Jurkat, Clone E6-1 (cell line): ENCODE measurements at places on chromosomes 11 and 22.

DNA sequence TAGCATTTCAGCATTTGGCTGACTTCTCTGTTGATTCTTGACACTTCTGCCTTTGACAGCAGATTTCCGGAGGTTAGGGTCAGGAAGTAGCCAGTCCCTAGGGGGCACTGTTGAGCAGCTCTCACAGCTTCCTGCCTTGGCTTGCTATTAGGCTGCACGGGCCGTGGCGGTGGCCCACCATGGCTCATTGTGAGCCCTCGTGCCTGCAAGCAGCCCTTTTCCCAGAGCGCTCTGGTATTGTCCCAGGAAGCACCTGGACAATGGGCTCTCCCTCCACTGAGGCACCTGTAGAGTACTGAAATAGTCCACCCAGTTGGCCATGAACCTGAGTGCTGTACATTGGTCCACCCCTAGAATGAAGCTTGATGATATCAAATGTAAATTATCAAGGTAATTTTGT is 100.2 kb upstream of the GAL start:
- peak; percentile 60 for DNase-seq

- DNase-seq, result no peak
These were observed 361.2 kb downstream of the MN1 start for GRCh38 chr22:27440304-27440865.

- DNase-seq, result no peak
These were observed 26.9 kb upstream of the CAT start for GRCh38 chr11:34411791-34412190.

DNA sequence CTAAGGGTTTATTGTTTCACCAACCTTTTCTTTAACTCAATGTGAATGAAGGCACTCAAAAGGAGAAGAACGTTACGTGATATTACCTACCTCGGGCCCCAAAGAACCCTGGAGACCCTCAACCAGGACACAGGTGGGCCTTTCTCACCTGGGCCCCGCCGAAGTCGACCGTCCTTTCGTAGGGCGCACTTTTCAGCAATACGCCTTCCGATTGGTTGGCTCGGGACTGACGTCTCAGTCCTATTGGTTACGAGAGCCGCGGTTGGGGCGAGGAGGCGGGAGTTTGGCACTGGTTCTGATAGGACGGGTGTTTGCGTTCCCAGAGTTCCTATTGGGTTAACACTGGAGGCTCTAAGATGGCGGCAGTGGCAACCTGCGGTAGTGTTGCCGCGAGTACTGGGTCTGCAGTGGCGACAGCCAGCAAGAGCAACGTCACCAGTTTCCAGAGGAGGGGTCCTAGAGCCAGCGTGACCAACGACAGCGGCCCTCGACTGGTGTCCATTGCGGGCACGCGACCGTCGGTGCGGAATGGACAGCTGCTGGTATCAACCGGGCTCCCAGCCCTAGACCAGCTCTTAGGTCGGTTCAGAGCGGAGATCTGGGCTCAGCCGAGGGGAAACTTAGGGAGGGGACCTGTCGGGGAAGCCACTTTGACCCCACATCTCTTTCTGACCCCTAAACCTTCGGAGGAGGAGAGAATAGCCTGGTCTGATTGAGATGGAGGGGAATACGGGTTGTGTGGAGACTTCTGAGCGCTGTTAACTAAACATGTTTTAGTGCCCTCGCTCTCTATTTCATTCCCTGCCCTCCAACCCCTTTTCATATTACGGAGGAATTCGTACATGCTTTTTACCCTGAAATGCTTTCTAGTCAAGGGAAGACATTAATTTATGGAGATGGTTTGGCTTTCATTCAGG is at the start of the genes ELP4 and IMMP1L:
Gene ELP4, plus strand, starts transcription at position 339 of the 917 bp plus-strand sequence. Its CDS starts 18 bp downstream, at position 357.
Gene IMMP1L, minus strand, starts transcription at position 194 of the 917 bp plus-strand sequence. CDS start 46,346 bp downstream, outside the sequence.
- DNase-seq, result peak; percentile 96

DNA sequence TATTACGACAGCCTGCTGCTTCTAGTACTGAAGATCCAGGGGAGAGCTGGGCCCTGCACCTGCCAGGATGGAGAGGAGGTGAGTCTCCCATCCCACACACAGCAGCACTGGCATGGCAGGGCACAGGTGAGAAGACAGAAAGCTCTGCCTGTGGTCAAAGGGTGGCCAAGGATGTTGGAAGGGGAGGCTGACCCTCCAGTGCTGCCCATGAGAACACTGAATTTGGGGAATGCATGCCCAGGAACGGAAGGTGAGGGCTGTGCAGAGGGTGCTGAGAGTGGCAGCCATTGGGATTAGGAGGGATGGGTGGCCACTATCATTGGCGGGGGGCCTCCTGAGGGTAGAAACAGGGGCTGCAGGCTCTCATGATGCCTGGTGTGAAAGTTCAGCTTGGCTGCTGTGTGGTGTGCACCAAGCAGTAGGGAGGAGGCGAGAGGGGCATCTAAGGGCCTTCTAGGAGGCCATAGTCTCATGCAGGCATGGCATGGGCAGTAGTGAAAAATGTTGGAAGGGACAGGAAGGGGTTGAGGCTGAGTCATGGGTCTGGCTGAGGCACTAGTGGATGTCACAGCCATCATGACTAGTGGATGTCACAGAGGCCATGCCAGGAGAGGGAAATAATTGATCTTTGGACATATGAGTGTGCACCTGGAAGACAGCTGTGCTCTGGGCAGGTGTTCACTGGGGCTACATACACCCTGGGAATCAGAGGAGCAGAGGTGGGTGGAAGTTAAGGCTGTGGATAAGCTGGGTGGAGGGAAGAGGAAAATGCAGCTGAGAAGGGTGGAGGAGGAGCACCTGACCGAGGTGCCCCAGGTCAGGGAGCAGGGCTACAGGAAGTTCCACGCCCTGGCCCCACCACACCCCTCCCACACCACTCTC is 2.5 kb upstream of the LRRC74B start:
- no peak for DNase-seq

DNA sequence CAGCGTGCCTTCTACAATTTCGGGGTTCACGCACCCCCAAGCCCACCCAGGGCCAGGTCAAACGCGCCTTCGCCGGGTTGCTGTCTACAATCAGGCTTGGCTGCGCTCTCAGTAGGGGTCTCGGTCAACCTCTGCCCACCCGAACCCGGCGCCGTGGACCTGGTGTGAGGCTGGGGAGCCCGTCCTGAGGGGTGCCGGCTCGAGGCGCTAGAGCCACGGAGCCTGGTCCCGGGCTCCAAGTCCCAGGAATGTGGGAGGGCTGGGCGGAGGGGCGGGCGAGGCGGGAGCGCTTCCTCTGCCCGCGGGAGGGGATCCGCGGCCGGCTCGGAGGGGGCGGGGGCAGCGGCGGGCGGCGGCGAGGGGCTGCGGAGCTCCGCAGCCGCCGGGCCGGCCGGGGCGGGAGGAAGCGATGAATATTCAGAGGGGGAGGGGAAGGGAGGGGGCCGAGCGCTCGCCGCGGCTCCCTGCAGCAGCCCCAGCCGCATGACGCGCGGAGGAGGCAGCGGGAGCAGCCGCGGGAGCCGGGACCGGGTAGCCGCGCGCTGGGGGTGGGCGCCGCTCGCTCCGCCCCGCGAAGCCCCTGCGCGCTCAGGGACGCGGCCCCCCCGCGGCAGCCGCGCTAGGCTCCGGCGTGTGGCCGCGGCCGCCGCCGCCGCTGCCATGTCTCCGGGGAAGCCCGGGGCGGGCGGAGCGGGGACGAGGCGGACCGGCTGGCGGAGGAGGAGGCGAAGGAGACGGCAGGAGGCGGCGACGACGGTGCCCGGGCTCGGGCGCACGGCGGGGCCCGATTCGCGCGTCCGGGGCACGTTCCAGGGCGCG is at the start of gene PTPRJ:
Gene PTPRJ, plus strand, starts transcription at position 472 of the 819 bp plus-strand sequence. CDS start 354 bp downstream, outside the sequence.
- no peak for DNase-seq

GRCh38 chr11:47033439-47033838 is 96.9 kb downstream of the CSTPP1 start:
- DNase-seq, result no peak

DNA sequence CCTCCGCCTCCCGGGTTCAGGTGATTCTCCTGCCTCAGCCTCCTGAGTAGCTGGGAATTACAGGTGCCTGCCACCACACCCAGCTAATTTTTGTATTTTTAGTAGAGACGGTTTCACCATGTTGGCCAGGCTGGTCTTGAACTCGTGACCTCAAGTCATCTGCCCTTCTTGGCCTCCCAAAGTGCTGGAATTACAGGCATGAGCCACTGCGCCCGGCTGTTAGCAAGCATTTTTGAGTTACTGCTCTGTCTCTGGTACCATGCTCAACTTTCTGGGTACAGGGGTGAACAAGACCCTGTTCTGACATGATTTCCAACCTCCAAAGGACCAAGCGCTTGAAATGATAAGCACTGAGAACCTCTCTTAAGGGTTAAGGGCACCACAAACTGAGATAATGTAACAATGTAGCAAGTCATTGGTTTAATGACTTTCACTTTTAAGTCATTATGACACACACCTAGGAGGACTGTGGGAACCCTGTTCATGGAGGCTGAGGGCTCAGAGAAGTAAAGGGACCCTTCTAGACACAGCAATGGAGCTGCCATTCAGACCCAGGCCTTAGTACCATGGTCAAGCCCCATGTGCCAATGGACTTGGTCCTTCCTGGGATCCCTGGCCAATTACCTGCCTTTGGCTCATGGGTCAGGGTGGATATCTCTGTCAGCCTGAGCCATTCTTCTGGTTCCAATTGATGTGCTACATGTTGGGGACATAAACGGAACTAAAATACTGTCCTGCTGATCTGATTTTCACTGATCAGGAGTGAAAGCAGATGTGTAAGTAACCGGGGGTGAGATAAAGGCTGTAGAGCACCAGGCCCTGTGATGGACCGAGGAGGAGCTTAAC is 11.6 kb downstream of the SLC3A2 start:
- no peak for DNase-seq

DNA sequence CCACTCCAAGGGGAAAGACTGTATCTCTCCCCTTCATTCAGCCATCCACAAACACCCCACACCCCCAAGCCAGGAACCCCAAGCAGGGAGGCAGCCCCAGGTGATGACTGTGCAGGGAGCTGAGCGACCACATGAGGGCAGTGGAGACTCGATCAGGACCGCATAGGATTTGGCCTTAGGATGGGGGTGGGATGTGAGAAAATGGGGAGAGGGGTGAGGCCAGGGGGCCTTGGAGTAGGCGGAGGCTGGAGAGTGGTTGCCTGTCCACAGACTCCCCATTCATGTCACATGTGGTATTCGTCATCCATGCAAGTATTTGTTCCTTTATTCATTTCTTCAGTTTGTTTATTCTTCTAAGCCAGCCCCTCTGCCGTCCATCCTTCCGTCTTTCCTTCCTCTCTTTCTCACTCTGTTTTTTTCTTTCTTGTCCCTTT is 2.7 kb upstream of the RHOD start:
- DNase-seq, result no peak

GRCh38 chr11:129705933-129706332 is 109.7 kb upstream of the TMEM45B start:
- DNase-seq, result no peak

- no peak for DNase-seq
These were observed 3.1 kb downstream of the PRDM11 start for GRCh38 chr11:45149483-45150056.

GRCh38 chr11:2355000-2355644 is 22.0 kb upstream of the CD81 start:
- DNase-seq, result no peak

- no peak for DNase-seq
These were observed 7.9 kb downstream of the LRRC75B start for GRCh38 chr22:24584871-24585411.

DNA sequence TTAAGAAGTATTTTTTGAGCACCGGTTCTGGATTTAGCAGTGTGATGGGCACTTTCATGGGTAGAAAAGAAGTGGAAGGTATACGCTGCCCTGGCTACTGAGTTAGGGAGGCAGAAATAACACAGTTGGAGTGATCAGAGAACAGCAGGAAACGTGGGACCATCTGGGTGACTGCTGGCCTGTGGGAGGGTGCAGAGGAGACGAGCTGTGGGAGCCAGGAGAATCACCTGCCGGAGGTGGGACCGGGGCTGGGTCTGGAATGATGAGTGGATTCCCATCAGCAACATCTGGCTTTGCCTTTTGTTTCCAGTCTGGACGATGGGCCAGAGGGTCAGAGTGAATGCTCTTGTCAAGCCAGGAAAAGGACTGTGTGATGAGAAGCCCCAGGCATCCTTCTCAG is 66.5 kb downstream of the BARX2 start:
- DNase-seq, result no peak

DNA sequence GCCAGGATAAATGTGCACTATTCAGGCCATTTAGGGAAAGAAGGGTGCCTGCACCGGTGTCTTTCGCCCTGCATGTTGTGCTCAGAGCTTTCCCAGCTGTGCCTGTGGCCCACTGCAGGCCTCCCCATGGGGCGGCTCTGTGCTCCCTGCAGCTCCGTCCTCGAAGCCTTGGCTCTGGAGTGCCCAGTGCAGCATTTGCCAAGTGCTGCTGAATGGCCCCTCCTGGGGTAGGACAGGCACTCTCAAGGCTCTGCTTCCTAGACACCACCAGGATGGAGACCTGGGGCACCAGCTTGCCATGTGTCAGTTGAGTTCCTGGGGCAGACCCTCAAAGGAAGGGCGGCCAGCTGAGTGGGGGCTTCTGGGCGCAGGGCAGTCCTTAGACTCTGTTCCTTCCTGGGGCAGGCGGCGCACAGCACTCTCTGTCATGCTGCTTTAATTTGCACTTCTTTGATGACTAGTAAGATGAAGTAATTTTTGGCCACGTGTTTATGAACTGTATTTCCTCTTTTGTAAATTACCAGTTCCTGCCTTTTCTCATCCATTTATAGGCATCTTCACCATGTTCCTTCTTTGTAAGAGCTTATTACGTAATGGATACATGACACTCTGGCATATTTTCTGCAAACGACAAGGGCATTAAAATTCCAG is 32.1 kb upstream of the GNB1L start:
- DNase-seq, result peak; percentile 83

GRCh38 chr11:5366856-5367255 is 15.5 kb downstream of the OR51B6 start:
- no peak for DNase-seq

DNA sequence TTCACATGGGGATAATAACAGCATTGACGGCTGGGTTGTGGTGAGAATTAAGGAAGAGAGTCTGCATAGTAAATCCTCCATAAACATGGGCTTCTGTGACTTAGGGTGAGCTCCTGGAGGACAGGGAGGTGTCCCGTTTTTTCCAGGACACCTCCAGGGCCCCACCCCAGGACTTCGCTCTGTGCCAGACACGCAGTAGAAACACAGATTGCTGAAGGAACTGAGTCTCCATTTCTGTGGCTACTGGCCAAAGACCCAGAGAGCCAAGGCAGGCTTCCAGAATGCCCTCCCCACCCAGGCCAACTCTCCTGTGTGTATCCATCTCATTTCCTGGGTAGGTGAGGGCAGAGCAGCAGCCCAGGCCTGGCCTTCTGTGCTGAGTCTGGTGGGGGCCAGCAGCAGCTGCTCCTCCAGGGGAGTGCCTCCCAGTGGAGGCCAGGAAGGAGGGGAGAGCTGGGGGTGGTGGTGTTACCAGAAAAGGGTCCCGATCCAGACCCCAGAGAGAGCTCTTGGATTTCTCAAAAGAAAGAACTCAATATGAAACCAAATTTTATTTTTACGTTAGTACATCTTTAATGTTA is 9.5 kb upstream of the RFPL3 start:
- no peak for DNase-seq

DNA sequence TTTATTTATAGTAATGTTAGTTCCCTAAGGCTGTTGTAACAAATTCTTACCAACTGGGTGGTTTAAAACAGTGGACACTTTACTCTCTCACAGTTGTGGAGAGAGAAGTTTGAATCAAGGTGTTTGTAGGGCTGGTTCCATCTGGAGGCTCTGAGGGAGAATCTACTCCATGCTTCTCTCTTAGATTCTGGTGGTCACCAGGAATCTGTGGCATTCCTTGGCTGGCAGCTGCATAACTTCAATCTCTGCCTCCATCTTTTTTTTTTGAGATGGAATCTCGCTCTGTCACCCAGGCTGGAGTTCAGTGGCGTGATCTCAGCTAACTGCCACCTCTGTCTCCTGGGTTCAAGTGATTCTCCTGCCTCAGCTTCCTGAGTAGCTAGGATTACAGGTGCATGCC is 46.3 kb downstream of the LDLRAD3 start:
- no peak for DNase-seq
